ENCODE measurements at places on chromosomes 16 and 17. TPM values are rescaled to one million over a fixed set of nuclear protein-coding genes. Genes with fewer than 3 reads are reported as not detected.

The RTN4RL1 gene
- 4.9 TPM for total RNA-seq

The FAM171A2 gene
- 2.1 TPM for total RNA-seq

The FMNL1 gene
- total RNA-seq = 9.0 TPM

The KRT36 gene
- not detected for total RNA-seq

The HLF gene
- total RNA-seq = 1.9 TPM

The NPIPA1 gene
- total RNA-seq = 24.1 TPM

The C17orf50 gene
- total RNA-seq = not detected

The MYH3 gene
- total RNA-seq = 0.02 TPM

The SLC6A2 gene
- not detected for total RNA-seq

DNA sequence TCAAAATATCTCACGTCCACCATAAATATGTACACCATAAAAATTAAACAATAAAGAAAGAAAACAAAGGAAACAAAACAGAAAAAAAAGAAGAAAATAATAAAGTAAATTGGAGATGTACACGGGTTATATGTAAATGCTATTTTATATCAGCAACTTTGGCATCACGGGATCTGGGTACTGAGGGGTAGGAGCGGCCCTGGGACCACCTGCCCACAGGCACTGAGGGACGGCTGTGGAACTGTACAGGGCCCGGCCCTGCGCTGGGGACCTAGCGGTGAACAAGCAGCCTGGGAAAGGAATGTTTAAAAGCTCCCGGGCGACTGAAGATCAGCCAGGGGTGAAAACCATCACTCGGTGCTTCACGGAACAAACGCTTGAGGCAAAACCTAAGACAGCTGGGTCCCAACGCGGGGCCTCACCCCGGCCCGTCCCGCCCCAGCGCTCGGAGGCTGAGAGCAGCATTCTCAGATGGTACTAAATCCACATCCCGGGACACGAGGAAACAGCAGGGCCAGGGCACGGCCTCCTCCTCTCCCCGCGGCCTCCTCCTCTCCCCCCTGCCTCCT is 31.2 kb downstream of the NXN start:
- peak; percentile 50 for DNase-seq

DNA sequence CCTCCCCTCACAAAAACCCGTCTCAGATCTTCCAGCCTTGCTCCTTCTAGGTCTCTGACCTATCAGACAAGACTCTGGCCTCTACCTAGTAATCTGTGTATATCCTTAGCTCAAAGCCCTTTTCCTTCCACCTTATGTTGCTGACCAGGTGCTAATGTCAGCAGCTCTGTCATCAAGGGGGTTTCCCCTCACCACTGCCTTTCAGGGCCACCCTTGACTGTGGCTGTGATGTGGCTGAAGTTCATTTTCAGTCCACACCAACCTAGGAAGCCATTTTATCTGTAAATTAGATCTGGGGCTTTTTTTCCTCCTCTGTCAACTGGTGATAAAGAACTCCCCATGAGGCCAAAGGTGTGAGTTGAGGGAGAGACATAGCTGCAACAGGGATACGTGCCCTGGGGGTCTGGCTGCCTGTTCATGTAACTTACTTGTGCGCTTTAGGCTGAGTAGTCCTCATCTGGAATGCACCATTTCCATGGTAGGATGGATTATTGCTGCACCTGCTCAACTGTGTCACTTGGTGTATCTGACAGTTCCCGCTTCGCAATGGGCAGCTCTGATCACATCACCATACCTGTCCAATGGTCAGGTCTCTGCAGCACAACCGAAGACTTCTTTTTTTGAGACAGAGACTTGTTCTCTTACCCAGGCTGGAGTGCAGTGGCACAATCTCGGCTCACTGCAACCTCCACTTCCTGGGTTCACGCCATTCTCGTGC is 14.7 kb upstream of the RUNDC3A start:
- DNase-seq = no peak

DNA sequence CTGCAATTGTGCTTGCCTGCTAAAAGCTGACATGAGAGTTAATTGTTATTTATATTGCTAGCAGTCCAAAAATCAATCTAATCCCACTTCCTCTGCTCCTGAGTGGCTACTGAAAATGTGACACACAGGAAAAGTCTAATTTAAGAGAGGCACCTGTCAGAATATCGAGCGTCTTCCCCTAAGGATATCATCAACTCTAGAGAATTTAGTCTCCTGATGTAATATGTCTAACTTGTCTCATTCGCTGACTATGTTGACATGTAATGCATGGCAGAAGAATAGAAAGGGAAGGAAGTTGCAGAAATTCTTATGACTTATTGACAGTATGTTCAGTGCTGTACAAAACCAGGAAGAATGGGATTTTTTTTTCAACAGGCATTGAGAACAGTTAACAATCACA is 893.4 kb upstream of the CDH8 start:
- no peak for DNase-seq

GRCh38 chr16:62035115-62036092 is 834 bp downstream of the CDH8 start:
- DNase-seq = no peak

DNA sequence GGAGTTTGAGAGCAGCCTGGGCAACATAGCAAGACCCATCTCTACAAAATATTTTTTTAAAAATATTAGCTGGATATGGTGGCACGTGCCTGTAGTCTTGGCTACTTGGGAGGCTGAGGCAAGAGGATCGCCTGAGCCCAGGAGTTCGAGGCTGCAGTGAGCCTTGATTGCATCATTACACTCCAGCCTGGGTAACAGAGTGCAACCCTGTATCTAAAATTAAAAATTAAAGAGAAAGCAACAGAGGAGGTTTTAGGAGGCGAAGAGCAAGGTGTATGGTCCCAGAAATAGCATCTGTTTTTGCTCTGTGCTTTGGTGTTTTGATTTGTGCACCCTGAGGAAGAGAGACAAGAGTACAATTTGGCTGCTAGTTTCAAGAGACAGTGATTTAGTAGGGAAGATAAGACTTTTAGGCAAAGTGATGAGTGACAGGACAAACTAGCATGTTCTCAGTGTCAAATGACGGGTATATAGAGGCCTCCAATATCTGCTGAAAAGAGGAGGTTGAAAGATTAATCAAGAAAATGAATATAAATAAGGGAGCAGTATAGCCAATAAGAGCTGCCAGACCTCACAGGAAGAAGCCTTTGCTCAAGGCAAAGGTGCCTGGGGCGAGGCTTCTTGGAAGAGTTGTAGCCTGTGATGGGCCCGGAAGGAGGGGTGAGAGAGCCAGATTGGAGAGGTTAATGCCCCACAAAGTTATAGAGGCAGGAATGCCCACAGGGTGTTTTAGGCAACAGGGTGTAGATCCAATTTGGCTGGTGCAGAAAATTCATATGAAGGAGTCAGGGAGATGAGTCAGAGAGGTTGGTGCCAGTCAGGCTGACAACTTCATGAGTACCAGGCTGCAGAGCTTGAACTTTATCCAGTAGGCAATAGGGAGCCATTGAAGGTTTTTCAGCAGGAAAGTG is 11.4 kb downstream of the HLF start:
- peak; percentile 96 for DNase-seq

GRCh38 chr17:1480747-1481465 is 11.6 kb downstream of the MYO1C start:
- DNase-seq = peak; percentile 44

- DNase-seq = no peak
Measured at GRCh38 chr17:55340176-55340575, 75.4 kb downstream of the HLF start.

GRCh38 chr17:7178973-7179316 is 225 bp downstream of the ASGR1 start:
- no peak for DNase-seq

DNA sequence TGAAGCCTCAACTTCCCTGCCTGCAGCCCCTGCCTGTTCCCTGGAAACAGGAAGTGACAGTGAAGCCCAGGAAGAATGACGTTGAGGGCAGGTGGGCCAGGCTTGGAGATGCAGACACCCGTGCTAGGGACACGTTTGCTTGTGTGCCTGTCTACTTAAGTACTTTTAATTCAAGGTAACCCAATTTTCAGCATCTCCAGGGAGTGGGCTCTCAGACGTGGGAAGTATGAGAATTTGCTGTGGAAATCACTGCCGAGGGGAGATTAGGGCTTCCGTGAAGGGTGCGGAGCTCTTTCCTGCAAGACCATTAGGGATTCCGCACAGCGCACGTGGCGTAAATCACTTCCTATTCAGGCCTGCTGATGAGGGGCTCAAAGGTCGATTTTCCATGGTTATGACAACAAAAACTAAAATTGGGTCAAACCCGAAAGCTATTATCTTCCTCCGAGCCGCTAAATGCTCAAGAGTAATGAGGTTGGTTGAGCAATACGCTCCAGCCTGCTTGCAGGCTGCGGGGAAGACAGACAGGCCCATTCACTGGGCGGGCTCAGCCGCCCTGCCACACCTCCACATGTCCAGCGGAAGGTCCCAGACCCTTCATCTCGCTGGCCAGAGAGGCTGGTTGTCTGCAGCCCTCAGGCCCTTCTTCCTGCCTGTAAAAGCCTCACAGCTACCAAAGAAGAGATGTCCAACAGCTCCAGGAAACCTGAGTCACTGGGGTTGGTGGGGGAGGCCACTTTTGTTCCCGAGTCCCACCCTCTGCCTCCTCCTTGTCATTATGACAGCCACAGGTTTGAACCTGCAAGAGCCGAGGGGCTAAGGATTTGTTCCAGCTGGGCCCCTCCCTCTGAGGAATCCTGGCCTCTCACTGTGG is 109.9 kb downstream of the RBFOX3 start:
- DNase-seq = no peak

- no peak for DNase-seq
Measured at GRCh38 chr16:7805686-7806396, 473.2 kb downstream of the RBFOX1 start.

DNA sequence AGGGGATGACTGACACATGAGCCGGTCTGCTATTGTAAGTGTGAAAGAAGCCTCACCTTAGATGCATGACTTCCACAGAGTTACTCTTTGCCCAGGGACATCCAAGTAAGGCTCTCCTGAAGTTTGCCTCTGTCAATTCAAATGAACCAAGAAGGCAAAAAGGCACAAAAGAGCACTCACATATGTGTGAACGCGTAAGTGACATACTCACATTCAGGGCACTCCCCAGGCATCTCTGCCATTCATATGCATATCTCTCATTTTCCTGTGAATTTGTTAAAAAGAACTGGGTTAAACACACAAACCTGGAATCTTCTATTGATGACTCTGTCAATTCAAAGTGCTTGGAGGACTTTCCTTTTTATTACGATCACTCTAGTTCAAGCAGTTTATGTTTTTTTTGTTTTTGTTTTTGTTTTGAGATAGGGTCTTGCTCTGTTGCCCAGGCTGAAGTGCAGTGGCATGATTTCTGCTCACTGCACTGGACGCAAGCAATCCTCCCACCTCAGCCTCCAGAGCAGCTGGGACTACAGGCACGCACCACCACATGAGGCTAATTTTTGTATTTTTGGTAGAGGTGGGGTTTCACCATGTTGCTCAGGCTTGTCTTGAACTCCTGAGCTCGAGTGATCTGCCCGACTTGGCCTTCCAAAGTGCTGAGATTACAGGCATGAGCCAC is 49.4 kb downstream of the DUSP14 start:
- DNase-seq = no peak
